ENCODE measurements at places on chromosomes 1 and 21.

GRCh38 chr1:206742719-206743383, 27.7 kb upstream of the IL19 start:
- no peak for DNase-seq

DNA sequence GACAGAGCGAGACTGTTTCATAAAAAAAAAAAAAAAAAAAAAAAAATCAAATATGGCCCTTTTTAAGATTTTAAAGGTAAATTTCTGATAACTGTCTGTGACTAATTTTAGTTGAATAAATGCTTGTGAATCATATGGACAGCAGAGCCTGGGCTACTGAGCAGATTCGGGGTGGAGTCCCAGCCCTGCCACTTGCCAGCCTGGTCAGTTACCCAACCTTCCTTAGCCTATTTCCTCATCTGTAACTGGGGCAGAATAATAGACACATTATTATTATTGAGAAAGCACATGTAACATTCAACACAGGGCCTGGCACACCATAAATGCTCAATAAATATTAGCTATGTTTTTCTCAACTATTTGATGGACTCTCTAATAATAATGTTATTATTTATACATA, 11.2 kb upstream of the H3-3A start:
- no peak for DNase-seq

- DNase-seq, result no peak
Measured at GRCh38 chr1:72650843-72651435, 368.6 kb upstream of the NEGR1 start.

DNA sequence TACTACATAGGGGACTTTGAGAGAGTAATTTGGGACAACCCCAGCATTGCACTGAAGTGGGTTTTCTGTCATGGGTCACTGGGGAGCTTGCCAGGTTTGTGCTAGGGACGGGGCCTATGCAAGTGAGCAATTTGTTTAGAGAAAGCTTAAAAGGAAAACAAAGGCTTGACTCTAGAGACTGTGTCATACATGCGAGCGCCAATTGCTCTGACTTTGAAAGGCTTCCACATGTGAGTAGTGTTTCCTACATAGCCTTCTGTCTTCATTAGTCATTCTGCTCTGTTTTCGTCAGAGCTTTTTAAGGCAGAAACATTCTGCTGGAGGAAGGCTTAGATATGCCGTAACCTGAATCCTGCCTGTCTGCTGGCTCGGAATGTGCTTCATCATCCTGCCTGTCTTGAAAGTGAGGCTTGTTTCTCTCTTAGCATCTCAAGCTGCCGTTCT, 28.4 kb downstream of the TRIM45 start:
- DNase-seq, result no peak

- peak; percentile 69 for DNase-seq
Measured at GRCh38 chr21:25561668-25562641, 45.3 kb downstream of the MRPL39 start.

Data from stimulated activated CD8-positive, alpha-beta memory T cell treated with anti-CD3 and anti-CD28 coated beads, Interleukin-4, amount 100 ng/mL, for 4 hours (primary cell).